ENCODE measurements at places on chromosomes 12 and 14. TPM values are rescaled to one million over a fixed set of nuclear protein-coding genes. Genes with fewer than 3 reads are reported as not detected.

The PIWIL1 gene
- polyA plus RNA-seq = 0.59 TPM

The AQP6 gene
- polyA plus RNA-seq = 23.1 TPM

The C12orf42 gene
- not detected for polyA plus RNA-seq

The CAPRIN2 gene
- polyA plus RNA-seq = 38.7 TPM

The RERG gene
- polyA plus RNA-seq = 35.9 TPM

The LTB4R2 gene
- 3.4 TPM for polyA plus RNA-seq

The LHX5 gene
- not detected for polyA plus RNA-seq

The MMP19 gene
- 0.72 TPM for polyA plus RNA-seq

The WNK1 gene
- 123 TPM for polyA plus RNA-seq

The RIMBP2 gene
- polyA plus RNA-seq = 20.9 TPM

The SERPINA1 gene
- 91.5 TPM for polyA plus RNA-seq

The STXBP6 gene
- 8.1 TPM for polyA plus RNA-seq

The FRS2 gene
- 41.1 TPM for polyA plus RNA-seq

The HOTAIR gene
- 4.3 TPM for polyA plus RNA-seq

The CAPZA3 gene
- 0.27 TPM for polyA plus RNA-seq

The CLEC2D gene
- polyA plus RNA-seq = 11.3 TPM

The MGAT2 gene
- 24.6 TPM for polyA plus RNA-seq

The USP15 gene
- 56.5 TPM for polyA plus RNA-seq

The RITA1 gene
- polyA plus RNA-seq = 13.4 TPM

The TSPAN8 gene
- polyA plus RNA-seq = 34.8 TPM

The SERPINA9 gene
- not detected for polyA plus RNA-seq

The CELA1 gene
- polyA plus RNA-seq = not detected

The ACOT4 gene
- 3.5 TPM for polyA plus RNA-seq

The CD27 gene
- 1.3 TPM for polyA plus RNA-seq

The C14orf132 gene
- polyA plus RNA-seq = 37.1 TPM

The PLEKHG7 gene
- polyA plus RNA-seq = 0.49 TPM

The HOXC13 gene
- not detected for polyA plus RNA-seq

The RERGL gene
- 8.9 TPM for polyA plus RNA-seq

The NPFF gene
- 0.81 TPM for polyA plus RNA-seq

The SERPINA10 gene
- polyA plus RNA-seq = 0.27 TPM

The PYGL gene
- polyA plus RNA-seq = 19.0 TPM

The BCL2L14 gene
- polyA plus RNA-seq = 0.40 TPM

The DTX1 gene
- 13.1 TPM for polyA plus RNA-seq

The SCNN1A gene
- 68.0 TPM for polyA plus RNA-seq

The SNAPC1 gene
- polyA plus RNA-seq = 14.1 TPM

The PRPH gene
- polyA plus RNA-seq = 0.34 TPM

The SMCO3 gene
- polyA plus RNA-seq = 2.3 TPM

The TTC8 gene
- 45.0 TPM for polyA plus RNA-seq

The CCDC88C gene
- 45.9 TPM for polyA plus RNA-seq

The PHLDA1 gene
- polyA plus RNA-seq = 44.9 TPM

The SPIC gene
- polyA plus RNA-seq = not detected

The LBHD2 gene
- not detected for polyA plus RNA-seq

The HSPB8 gene
- polyA plus RNA-seq = 5.8 TPM

The MANSC4 gene
- 0.44 TPM for polyA plus RNA-seq

The FAR2 gene
- polyA plus RNA-seq = 42.6 TPM

The PPM1H gene
- polyA plus RNA-seq = 26.9 TPM

The DAD1 gene
- 282 TPM for polyA plus RNA-seq

The AKAP6 gene
- polyA plus RNA-seq = 2.6 TPM

The SOAT2 gene
- polyA plus RNA-seq = 2.3 TPM

The NANOG gene
- 0.16 TPM for polyA plus RNA-seq

The TEX22 gene
- polyA plus RNA-seq = 1.2 TPM

The TAS2R20 gene
- 1.9 TPM for polyA plus RNA-seq

The CIROP gene
- polyA plus RNA-seq = not detected

The KLRB1 gene
- 5.2 TPM for polyA plus RNA-seq

The DNAJC22 gene
- polyA plus RNA-seq = 18.4 TPM

The TAS2R19 gene
- 1.8 TPM for polyA plus RNA-seq
